ENCODE measurements at places on chromosomes 5 and 9.

- no peak for DNase-seq
These were observed 3.7 kb downstream of the IPPK start for GRCh38 chr9:92666236-92666635.

GRCh38 chr9:121652021-121652837 is 795 bp downstream of the DAB2IP start:
- DNase-seq: peak; percentile 7

GRCh38 chr5:107864793-107865192 is 194.1 kb upstream of the EFNA5 start:
- peak; percentile 57 for DNase-seq

- DNase-seq: no peak
These were observed 329 bp downstream of the SYK start for GRCh38 chr9:90801973-90802322.

GRCh38 chr9:127776195-127776923 is 2.1 kb downstream of the SH2D3C start:
- no peak for DNase-seq

DNA sequence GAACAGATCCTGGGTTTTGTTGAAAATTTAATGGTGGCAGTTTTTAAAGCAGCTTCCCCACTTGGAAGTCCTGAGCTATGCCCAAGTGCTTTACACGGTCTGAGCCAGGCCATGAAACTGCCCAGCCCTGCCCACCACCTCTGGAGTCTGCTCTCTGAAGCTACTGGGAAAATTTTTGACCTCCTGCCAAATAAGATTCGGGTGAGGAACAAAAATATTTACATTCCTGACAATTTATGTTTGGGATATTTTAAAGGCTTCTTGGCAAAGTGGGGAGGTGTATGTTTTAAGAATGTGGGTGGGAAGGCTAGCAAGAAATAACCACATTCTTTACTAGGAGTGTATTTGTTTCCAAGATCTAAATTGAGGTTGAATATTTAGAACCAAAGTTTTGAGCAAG is 50.0 kb downstream of the HACD4 start:
- DNase-seq: peak; percentile 74

DNA sequence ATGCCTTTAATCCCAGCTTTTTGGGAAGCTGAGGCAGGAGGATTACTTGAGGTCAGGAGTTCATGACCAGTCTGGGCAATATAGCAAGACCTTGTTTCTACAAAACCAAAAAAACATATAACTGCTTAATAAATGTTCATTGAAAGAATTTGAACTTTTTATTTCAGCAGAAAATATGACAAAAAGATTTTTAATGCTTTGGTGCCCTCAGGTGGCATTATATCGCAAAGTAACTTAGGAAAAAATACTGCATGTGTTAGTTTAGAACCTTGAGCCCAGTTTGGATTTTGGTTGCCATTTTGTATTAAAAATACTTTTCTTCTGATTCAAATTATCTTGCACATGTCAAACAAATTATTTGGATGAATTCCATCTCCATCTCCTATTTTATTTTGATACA is 103.2 kb downstream of the GPBP1 start:
- DNase-seq: peak; percentile 49

GRCh38 chr5:2013301-2014057 is 130.8 kb upstream of the IRX4 start:
- no peak for DNase-seq

GRCh38 chr5:150489360-150490295 is 18.3 kb upstream of the NDST1 start:
- DNase-seq: peak; percentile 82

GRCh38 chr9:24552526-24553182 is 7.0 kb upstream of the IZUMO3 start:
- no peak for DNase-seq

DNA sequence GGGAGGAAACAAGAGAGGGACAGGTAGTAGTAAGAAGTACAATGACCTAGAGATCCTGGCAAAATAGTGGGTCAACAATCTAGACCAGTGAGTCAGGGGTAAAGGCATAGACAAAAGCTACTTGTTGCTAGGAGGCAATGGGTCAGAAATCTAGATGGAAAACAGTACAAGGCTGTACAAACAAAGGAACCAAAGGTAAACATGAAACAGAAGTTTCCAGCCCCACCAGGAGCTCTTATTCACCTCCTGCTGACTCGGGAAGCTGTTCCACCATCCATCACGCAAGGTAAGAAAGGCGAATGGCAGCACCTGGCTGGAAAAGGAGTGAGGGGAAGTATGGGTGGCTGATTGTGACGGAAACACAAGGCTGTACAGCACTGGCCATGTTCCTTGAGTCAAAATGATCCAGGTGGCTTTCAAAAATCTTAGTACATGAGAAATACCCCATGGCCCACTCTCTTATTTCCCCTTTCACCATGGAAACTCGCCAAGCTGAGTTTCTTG is 70.5 kb upstream of the RAI14 start:
- DNase-seq: peak; percentile 71

DNA sequence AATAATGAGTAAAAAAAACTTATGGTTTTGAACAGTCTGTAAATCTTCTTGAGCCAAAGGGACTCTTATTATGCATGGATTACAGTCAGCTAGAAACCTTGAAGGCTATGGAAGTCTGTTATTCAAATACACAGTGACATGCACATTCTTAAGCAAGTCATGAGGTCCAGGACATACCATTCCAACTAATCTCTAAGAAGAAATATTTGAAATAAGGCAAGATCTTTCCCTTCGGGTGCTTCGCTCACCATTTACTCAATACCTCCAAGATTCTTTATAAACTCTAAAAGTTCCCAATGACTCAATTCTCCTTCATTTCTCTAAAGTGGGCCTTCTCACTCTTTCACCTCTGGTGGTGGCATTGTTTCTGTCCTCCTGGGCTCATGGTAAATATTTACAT is 811.0 kb downstream of the NR2F1-AS1 start:
- DNase-seq: peak; percentile 34

- peak; percentile 36 for DNase-seq
These were observed 694 bp upstream of the PLAA start for GRCh38 chr9:26947736-26948135.

- no peak for DNase-seq
These were observed 48.2 kb upstream of the TBC1D2 start for GRCh38 chr9:98303633-98304125.

DNA sequence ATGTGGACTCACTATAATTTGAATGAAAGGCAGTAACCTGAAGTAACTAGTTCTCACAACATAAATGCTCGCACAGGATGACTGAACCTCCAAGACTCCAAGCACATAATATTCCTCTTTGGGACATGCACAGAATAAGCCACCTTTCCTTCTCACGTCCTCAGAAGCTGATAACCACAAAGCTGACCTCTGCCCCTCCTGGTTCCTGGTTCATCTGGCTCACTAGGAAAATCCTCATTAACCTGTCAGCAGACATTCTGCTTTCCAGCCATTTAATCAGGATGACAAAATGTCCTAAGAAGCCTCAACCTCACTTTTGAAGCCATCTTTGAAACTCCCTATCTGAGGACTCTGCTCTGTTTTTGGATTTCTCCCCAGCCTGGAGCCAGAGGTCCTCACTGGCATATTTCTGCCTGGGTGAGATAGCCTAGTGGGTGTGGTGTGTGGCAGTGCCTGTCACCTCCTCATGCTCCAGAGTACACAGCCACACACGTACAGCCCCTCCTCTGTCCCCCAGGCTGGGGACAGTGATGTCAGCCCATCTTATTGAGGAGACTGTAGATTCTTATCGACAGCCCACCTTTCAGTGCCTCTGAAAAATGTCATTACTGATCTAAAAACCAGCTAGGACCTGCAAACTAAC is 10.3 kb downstream of the ANKH start:
- DNase-seq: no peak

- DNase-seq: no peak
These were observed 41.4 kb upstream of the CTNNA1 start for GRCh38 chr5:138711811-138712210.

DNA sequence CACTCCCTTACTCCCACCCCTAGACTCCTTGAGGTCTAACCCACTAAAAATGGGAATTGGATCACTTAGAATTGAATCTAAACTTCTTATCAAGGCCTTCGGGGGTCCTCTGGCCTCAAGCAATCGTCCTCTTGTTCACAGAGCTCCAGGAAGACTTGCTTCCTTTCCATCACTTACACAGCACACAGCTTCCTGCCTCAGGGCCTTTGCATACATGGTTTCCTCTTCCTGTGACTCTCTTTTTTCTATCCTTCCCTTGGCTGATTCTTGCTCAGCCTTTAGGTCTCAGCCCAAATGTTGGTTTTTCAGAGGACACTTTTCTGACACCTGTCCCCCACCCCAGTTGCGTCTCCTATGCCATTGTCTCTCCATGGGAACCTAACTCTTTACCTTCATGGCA is 50.0 kb upstream of the ALDH1B1 start:
- DNase-seq: no peak

- no peak for DNase-seq
These were observed 172.3 kb downstream of the CACNA1B start for GRCh38 chr9:138049779-138050471.

- DNase-seq: no peak
These were observed 38.3 kb upstream of the DAB2IP start for GRCh38 chr9:121613009-121613752.

Data from GM23248 (cell line).